ENCODE measurements at places on chromosomes 12 and 14.

- no peak for DNase-seq
Observed at GRCh38 chr12:44285321-44285960, 449.6 kb downstream of the TMEM117 start.

DNA sequence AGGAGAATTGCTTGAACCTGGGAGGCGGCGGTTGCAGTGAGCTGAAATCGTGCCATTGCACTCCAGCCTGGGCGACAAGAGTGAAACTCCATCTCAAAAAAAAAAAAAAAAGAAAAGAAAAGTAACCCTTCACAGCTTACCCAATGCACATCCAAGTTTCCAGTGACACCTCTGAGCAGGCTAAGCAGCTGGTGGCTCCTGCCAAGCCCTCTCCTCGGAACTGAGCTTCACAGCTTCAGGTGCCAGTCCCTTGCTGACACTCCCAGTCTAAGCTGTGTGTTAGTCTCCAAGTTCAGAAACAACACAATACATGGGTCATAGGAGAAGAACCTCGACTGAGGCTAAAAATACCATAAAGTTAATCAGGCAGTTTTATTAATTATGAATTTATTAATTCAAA, 7.9 kb downstream of the CD9 start:
- DNase-seq, result no peak

DNA sequence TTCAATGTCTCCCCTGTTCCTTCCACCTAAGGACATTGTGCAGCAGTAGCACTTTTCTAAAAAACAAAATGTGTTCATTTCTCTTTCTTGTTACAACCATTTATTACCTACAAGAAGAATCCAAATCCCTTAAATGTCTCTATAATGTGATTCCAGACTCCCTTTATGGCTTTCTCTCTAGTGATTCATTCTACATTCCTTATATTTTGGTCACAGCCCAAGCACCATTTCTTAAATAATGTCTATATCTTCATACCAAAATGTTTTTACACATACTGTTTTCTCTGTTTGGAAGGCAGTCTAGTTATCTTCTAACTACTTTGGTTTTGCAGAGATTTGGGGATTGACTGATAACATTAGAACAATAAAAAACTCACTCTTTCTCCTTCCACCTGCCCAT, 1037.3 kb upstream of the FLRT2 start:
- DNase-seq, result no peak

DNA sequence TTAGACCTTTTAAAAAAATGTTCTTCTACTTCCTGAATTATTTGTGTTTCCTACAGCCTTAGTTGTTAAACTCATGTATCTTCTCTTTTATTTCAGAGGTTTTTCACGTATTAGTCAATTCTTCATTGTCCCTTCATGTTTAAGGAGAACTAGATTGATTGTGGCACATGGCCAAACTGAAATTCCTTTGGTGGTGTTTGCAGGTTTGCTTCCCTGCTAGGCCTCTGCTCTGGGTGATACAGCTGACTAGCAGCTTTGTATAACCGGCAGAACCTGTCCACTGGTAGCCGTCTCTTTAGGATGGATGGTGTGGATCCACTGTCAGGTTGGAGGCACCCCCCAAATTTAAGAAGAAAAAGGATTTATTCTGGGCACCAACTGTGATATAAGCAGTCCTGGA, 262.1 kb downstream of the FBXL14 start:
- DNase-seq, result no peak

- DNase-seq, result no peak
Observed at GRCh38 chr12:38711054-38711453, 194.3 kb downstream of the CPNE8 start.

DNA sequence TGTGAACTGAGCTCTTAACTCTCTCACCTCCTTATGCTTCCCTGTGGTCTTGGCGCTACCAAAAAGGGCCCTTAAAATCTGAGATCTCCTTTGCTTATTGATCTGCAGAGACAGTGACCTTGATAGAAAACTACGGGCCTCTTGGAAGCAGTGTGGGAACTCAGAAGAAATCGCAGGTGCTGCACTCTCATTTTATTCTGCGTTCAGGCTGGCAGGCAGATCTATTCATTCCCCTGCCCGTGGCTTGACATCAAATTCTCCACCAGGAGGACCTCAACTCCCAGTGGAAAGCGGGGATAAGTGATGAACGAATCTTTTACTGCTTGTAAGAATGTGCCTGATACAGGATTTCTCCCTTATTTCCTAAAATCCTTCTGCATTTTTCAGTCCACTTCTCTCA, 143.2 kb upstream of the SEL1L start:
- no peak for DNase-seq

GRCh38 chr14:58488550-58488949, 61.0 kb downstream of the KIAA0586 start:
- DNase-seq, result no peak

DNA sequence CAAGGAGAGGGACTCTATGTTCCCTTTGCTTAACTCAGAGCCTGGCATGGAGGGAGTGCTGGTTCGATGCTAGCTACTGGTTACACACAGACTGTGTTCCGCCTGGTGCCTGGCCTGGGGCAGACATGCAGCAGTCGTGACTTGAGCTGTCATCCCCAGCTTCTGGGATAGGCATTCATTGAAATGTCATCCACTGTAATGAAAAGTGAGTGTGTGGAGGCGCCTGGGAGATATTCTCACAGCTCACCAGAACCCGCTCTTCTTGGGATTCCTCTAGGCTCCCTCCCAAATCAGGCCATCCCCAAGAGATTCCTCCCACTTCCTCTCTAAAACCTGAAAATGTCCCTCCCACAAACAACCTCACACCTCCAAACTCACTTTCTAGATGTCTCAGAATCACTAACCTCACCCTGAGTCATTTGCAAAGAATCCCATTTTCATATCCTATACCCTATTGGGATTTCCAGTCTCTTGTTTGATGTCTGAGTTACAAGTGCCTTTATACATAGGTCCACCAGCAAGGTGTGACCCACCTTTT, 82.8 kb downstream of the CRACR2A start:
- no peak for DNase-seq

- no peak for DNase-seq
Observed at GRCh38 chr14:77623201-77623600, 6.8 kb upstream of the SPTLC2 start.

DNA sequence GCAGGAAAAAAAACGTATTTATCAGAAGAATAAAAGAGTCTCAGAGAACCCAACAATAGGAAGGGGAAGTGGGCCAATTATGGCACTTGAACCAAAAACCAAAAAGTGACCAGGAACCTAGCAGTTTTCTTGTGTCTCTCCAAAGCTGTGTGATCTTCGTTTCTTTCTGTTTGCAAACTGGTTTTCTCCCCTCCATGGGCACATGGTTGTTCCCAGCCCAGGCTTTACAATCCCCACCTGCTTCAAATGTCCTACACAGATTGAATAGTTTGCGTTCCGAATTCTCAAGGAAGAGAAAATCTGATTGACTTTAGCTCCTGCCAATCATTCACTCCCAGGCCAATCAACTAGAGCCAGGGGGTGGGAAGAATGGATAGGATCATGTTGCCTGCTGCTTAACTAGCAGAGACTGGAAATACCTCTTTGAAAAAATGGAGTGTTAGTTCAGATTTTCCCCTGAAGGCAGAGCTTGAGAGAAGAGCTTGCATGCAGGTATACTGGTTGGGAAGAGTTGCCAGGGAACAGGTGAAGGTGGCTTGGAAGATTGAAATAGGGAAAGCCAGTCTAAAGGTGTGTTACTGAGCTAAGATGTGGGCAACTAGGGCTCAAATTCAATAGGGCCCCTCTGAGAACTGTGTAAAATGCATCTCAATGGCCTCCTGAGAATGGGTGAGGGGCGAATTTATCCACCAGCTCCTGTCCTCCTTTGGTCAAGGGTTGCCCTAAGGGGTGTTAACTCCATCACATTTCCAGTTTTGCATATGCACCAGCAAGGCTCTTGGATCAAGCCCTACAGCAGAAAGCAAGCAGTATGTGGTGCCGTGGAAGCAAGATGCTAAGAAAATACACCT, 106.4 kb upstream of the SRRM4 start:
- DNase-seq, result no peak

DNA sequence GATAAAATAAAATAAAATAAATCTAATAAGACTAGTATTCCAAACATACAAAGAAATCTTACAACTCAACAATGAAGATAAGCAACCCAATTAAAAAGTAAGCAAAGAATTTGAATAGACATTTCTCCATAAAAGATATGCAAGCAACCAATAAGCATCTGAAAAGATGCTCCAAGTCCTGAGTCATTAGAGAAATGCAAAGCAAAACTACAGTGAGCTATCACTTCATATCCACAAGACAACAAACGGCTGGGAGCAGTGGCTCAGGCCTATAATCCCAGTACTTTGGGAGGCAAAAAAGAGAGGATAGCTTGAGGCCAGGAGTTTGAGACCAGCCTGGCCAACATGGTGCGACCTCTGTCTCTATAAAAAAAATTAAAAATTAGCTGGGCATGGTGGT, 26.8 kb downstream of the ZFYVE1 start:
- no peak for DNase-seq

DNA sequence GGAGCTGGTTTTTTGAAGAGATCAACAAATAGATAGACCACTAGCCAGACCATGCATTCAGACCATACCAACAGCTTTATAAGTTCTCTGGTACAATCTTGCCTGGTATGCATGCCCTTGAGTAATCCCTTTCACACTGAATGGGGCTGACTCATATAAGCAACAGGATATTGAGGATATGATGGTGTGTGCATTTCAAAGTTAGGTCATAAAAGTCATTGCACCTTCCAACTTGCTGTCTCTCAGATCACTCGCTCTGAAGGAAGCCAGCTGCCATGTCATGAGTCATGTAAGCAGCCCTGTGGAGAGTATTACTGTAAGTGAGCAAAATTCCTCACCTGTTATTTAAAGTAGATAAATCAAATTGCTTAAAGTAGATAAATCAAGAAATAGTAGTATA, 45.0 kb upstream of the OR6J1 start:
- DNase-seq, result no peak

- no peak for DNase-seq
Observed at GRCh38 chr12:115543269-115543668, 734.2 kb downstream of the MED13L start.

- DNase-seq, result no peak
Observed at GRCh38 chr14:65792208-65792905, 379.8 kb downstream of the FUT8 start.

- DNase-seq, result no peak
Observed at GRCh38 chr14:95460647-95461478, 55.6 kb downstream of the SYNE3 start.

DNA sequence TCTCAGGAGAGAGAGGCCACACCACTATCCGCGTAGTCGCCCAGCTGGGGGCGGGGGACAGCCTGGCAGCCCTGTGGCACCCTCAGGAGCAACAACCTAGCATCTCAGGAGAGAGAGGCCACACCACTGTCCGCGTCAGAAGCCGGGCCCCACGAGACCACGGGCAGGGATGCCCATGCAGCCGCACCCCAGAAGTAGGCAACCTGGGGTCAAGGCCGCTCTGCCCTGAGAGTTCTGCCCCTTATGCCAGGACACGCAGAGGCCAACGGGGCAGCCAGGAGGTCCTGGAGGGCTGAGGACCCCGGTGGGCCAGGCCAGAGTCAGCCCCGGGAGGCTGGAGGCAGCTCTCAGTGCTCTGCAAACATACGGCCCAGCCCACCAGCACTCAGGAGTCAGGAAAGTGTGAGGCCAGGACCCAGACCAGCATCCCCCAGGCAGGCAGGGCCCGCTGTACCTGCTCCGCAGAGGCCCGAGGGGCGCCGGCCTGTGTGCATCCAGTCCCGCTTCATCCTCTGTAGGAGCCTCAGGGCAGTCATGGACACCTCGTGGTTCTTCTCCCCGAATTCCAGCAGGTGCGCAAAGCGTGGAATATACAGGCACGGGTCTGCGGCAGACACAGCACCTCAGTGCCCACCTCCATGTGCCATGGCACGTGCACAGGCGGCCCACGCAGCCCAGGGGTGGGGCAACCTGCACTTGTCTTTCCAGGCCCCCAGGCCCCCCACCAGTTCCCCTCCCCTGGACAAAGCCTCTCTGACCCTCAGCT, 7.3 kb upstream of the BTBD6 start:
- DNase-seq, result no peak

DNA sequence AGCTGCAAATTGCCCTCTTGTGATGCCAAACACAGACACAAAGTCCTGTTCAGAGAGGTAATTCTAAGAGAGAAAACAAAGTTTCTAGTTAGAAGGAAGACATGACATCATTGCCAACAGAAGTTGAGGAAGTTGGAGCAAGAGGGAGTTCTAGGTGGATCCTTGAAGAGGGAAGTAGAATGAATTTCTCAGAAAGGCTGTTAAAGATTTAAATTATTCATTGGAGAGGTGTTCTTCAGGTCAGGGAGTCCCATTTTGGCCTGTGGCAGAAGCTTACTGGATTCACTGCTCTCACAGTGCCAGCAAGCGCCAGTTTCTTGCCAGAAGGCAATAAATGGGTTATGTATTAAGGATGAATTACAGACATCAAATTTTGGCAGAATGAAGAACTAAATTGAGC, 15.3 kb downstream of the TSFM start:
- DNase-seq, result no peak

DNA sequence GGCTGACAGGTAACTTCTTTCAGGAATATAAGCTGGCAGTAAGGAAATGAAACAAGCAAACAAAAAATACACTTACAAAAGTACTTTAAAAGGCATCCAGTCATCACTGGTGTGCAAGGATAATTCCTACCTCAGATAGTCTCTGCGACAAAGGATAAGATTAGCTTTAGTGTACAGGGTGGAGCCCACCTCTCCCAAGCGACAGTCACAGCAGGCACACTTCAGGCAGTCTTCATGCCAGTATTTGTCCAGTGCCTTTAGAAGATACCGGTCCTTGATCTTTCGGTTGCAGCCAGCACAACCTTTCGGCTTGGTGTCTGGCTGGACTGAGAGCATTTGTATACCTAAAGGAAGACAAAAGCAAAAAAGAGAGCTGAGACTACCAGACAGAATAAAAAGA, 5.4 kb downstream of the LMO3 start:
- DNase-seq, result no peak

DNA sequence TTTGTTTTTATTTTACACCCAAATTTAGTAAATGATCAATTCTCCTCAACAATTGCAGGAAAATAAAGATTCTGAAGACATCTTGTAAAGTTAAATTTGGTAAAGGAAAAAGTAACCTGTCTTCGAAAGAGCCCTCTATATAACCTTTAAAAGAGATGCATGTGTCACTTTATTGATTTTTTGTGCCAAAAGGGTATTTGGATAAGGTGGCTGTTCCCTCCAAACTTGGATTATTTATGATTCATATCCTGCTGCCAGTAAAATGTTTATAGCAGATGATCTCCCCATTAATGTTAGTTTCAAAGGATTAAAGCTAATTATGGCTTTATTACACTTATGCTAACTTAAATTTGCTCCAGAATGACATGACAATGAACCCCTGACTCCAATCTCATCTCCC, 98.8 kb downstream of the DUSP6 start:
- DNase-seq, result no peak

DNA sequence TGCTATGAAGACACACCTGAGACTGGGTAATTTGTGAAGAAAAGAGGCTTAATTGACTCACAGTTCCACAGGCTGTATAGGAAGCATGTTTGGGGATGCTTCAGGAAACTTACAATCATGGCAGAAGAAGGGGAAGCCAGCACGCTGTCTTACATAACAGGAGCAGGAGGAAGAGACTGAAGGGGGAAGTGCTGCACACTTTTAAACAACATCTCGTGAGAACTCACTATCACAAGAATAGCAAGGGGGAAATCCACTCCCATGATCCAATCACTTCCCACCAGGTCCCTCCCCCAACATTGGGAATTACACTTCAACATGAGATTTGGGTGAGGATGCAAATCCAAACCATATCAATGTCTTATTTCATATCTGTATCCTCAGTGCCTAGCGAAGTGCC, 307.2 kb downstream of the ATP23 start:
- no peak for DNase-seq
